ENCODE measurements at places on chromosomes 3 and 15.

- DNase-seq: peak; percentile 96
Measured at GRCh38 chr15:45198337-45199135, 10.8 kb upstream of the SHF start.

DNA sequence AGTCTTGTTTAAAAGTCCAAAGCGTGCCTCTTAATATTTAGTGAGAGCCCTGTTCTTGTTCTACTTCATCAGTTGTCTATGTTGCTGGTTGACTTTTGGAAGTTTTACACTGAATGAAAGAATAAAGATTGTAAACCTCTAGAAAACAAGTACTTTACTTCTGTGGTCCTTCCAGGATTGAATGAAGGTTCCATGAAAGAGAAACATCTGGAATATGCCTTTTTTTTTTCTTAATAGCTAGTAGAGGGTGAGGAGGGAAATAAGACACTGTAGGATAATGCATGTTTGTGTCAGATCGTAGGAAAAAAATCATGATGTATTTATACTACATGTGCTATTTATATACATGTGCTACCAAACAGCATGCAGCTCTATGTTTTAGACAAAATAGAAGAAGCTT, 203.0 kb downstream of the GHSR start:
- DNase-seq: no peak

DNA sequence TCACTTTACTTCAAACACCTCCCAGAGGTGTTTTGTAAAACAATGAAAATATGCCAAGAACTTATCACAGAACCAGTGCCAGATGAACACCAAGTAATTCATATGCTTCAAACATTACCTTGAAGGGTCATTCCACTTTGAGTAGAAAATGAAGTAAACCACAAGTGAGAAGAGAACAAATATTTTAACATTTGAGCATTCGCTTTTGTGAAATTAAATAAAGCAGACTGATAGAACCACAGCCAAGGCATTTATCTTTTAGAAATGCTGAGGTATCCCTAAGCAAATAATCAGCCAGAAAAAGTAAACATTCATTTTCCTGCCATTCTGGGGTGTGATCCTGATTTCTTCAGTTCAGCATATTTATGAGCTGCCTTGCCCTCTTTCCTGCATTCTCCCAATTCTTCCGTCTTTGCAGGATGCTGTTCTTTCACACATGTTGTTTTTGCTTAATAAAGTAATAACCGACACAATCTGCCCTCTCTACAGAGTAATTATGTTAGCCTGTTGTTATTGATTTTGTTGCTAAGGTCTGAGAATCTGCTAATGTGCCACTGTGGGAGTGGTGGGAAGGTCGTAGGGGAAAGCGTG, 235.6 kb upstream of the TGFBR2 start:
- DNase-seq: no peak

DNA sequence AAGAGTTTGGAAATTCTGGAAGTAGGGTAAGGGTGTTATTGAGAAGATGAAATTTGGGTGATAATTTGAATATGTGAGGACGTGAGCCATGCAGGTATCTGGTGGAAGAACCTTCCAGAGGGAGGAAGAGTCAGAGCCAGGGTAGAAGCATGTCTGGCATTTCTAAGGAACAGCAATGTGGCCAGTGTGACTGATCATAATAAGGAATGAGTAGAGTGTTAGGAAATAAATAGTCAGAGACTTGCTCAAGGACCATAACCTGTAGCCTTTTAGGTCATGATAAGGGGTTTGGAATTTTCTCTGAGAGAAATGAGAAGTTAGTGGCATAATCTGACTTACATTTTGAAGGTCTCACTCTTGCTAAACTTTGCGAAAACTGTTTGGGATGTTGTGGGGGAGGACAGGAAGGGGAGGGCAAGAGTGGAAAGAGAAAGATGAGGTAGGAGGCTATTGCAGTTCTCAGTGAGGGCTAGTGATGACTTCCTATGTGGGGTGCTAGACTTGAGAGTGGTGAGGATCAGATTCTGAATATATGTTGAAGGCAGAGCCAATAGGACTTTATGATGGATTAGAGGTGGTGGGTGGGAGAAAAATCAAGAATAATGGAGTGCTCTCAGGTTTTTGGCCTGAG, 568.3 kb downstream of the AGBL1 start:
- no peak for DNase-seq

GRCh38 chr15:25655207-25655948, 207.7 kb downstream of the ATP10A start:
- DNase-seq: no peak

Data from effector memory CD8-positive, alpha-beta T cell (primary cell).